ENCODE measurements at places on chromosomes 12 and 14.
A peak's percentile ranks its signal among the peaks of the same experiment; 100 is the strongest.

GRCh38 chr12:117046861-117047530 lies 52.2 kb downstream of the TESC start:
- DNase-seq, result no peak

DNA sequence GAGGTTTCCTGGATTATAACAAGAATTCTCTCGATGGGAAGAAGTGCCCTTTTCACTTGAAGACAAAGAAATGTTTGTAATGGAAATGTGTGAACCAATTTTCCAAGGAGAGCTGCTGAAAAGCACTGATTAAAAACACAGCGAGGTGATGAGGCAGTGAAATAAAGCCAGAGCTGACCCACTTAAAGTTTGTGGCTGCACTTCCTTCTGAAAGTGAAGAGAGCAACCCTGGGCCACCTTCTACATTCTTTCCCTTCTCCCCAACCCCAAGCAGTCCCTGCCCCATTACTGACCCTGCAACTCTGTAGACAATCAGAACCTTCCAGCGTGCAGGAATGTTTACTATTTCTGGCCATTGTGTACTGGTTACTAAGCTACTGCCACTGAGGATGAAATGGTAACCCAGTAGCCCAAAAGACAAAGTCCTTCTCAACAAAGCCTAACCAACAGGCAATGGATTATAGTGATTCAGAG lies 173.9 kb downstream of the TTC7B start:
- no peak for DNase-seq

DNA sequence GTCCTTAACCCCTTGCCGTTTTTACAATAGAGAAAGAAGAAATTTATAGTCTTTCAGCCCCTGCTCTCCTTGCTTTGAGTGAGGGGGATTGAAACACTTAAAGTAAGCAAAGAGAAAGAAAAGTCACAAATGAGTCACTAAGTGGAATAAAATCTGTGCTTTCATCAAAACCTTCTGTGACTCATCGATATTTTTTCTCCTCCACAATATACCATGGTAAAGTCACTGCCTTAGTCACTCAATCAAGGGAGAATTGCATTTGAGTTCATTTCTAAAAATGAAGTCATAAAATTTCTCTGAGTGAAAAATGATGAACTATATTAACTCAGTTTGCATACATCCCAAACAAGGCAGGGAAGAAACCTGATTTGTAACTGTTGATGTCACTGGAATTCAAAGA lies 470.3 kb downstream of the FOXG1 start:
- DNase-seq, result peak; percentile 67

GRCh38 chr12:113720629-113721028 lies 245.5 kb downstream of the RBM19 start:
- DNase-seq, result no peak

DNA sequence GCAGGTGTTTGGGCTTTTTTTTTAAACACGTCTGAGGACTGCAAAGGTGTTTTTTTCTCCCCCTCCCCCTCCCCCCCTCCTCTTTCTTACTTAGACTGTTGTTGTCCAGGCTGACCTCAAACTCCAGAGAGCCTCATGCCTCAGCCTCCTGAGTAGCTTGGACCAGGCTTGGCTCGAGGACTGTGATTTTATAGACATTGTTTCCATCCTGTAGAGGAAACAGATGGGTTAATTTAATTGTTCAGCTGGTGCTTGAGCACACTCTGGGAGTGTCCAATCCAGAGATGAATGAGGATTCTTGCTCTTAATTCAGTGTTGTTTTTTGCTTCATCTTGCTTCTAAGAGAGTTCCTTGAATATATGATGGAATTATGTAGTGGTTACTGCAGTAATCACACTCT lies 42.1 kb downstream of the RASSF3 start:
- no peak for DNase-seq

- no peak for DNase-seq
Observed at GRCh38 chr14:101881426-101881825, 82.9 kb upstream of the DYNC1H1 start.

- no peak for DNase-seq
Observed at GRCh38 chr14:29741909-29742401, 185.7 kb downstream of the PRKD1 start.

DNA sequence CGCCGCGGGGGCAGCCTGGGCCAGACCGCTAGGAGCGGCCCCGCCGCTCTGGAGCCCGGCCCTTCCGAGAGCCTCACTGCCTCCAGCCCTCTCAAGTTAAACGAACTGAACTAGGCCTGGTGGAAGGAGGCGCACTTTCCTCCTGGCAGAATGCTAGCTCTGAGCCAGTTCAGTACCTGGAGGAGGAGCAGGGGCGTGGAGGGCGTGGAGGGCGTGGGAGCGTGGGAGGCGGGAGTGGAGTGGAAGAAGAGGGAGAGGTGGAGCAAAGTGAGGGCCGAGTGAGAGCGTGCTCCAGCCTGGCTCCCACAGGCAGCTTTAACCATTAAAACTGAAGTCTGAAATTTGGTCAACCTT lies 5.3 kb downstream of the LTB4R start:
- DNase-seq, result no peak

- DNase-seq, result no peak
Observed at GRCh38 chr12:90174198-90174510, 465.5 kb upstream of the ATP2B1 start.

GRCh38 chr12:27332714-27333402 lies at the start of gene BMAL2:
Gene BMAL2 (plus strand): TSS chr12:27332836. CDS start chr12:27333073, 237 bp downstream.
- no peak for DNase-seq

DNA sequence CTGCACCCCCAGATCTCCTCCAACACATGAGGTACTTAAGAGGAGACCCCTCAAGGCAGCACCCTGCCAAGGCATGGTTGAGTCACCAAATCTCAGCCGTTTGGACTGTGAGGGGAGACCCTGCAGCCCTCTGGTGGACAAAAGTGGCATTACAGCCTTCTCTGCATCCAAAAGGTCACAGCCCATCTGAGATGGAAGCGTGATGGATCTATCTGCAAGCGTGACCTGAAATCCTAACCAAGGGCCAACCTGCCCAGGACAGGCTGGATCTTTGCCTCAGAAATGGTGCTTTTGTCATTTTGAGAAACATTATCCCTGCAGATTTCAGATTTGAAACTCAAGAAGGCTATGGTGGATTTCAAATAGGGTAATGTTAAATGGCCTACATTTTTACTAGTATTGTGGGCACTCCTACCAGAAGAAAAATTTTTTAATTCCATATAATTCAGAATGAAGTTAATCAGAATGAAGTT lies 23.7 kb upstream of the DHRS4 start:
- no peak for DNase-seq

DNA sequence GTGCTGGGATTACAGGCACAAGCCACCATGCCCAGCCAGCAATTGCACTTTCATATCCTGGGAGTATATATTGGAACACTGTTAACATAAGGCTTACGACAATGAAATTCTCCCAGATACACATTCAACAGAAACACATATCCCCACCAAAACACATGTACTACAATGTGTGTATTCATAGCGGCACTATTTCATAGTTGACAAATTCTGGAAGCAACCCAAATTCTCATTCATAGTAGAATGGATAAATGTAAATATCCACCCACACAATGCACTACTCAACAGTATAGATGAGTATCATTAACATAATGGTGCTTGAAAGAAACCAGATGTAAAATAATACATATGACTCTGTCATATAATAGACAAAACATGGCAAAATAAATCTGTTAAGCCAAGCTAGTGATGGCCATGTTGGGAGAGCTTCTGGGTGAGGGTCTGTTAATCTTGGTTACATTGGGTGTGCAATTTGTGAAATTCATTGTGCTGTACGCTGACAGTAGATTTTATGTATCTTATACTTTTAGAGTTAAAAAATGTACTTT lies 2.6 kb upstream of the DNAAF2 start:
- no peak for DNase-seq

DNA sequence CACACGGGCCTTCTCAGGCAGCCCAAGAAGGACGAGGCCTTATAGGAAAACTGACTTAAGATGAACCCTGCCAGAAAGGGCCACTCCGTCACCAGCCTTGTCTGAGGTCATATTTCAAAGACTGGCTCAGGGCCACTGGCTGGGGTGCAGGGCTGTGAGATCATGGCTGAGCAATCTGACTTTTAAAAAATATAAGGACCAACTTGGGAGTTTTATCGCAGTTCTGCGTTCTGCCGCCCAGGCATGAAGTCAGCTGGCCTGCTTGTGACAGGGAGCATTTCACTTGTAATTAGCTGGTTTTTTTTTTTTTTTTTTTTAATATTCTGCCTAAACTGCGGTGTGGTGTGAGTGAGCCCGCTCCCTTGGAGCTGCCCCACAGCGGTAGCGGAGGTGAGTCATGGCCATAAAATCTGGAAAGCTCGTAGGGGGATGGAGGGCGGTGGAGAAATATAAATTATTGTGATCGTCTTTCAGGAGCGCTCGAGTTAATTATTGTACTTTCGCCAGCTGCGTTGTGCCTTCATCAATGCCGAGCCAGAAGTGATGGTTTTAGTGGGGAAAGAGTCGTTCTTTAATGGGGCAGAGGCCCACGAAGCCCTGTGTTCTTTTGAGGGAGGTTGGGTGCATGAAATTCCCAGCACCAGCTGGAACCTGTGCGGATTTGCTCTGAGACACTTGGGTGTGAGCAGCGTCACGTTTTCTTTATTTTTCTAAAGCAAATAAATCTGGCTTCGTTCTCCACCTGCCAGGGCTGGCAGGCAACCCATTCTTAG lies 231.9 kb downstream of the C12orf75 start:
- peak; percentile 63 for DNase-seq

- DNase-seq, result no peak
Observed at GRCh38 chr12:4909734-4910501, at the start of gene KCNA1. Gene KCNA1 (plus strand): TSS chr12:4909905. CDS start chr12:4911379, 1,474 bp downstream.

- DNase-seq, result no peak
Observed at GRCh38 chr12:64923536-64923935, 99.1 kb downstream of the TBC1D30 start.

DNA sequence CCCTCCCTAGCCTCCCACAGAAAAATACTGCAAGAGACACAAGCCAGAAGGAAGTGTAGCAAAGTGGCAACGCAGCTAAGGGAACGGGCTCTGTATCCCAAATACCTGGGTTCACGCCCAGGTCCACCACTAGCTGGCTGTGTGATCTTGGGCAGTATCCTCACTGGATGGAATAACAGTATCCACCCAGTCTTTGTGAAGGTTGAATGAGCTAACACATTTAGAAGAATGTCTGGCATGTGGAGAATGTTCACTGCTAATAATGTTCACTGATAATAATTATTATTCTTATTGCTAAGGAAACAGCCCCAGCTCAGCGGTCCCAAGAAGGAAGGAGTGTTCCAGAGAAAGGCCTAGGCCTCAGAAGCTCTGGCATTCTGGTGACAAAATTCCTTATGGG lies 70.9 kb downstream of the VWF start:
- DNase-seq, result no peak

DNA sequence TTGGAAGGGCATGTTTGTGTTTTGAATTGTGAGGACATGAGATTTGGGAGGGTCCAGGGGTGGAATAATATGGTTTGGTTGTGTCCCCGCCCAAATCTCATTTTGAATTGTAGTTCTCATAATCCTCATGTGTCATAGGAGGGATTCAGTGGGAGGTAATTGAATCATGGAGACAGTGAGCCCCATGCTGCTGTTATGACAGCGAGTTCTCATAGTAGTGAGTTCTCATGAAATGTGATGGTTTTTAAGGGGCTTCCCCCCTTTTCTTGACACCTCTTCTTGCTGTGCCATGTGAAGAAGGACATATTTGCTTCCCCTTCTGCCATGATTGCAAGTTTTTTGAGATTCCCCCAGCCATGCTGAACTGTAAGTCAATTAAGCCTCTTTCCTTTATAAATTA lies 260.0 kb downstream of the DUSP6 start:
- no peak for DNase-seq

DNA sequence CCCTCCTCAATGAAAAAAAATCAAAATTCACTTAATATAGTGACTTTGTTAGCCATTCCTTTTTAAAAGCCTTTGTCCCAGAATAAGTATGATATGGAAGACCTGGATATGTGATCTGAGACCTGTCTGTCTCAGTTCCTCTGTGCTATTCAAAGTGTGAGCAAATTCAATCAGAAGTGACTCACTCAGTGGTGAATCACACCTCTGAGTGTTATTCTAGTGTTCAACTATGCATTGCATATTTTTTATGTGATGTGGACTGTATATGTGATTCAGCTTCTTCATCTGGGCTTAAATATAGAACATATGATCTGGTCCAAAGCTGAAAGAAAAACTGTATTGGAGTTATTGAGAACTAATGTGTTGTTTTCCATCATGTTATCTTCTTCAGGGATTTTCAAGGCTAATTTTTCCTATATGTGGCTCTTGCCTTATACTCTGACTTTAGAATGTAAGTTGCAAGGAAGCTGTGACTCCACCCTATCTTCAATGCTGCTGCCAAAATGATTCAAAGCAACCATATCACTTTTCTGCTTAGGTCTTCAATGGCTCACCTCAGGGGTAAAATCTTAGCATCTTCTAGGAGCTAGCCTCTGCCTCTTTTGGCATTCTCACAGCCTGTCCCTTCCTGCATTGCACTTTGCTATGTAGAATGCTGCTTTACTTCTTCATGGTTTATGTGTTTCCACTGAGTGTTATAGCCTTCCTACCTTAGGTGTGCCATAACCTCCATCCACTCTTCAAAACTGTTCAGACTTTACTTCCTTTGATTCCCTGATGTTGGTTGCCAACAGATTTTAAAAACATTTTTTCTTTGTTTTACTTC lies 169.8 kb downstream of the OTOGL start:
- peak; percentile 50 for DNase-seq

- DNase-seq, result no peak
Observed at GRCh38 chr12:7864601-7865150, 8.0 kb downstream of the SLC2A14 start.

GRCh38 chr14:43336351-43336750 lies 1170.7 kb downstream of the FSCB start:
- no peak for DNase-seq

- no peak for DNase-seq
Observed at GRCh38 chr14:80215756-80216581, 4.7 kb upstream of the DIO2 start.

DNA sequence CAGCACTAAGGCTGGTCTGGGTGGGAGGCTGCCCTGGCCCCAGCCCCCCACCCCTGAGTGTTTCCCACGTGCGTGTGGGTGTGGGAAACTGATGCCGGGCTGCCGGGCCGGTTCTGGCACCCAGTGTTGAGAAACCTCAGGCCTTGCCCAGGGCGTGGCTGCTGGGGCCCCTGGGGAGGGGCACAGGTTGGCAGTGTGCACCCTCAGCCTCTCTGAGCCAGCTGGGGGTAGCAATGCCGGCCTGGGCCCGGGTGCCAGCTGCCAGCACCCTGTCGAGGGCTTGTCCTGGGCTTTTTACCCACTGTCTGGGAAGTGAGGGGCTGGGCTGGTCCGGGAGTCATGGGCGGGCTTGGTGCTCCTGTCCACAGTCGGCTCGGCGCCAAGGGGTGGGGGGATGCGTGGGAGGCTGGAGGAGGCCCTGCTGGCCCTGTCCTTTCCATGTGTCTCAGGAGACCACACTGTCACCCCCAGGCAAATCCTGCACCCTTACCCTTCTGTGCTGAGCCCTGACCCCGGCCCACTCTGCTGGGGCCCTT lies 15.7 kb downstream of the ASPG start:
- DNase-seq, result no peak

Data from GM04503 (cell line).